ENCODE measurements at places on chromosomes 12 and 14.

- no peak for DNase-seq
These were observed 8.4 kb downstream of the PCK2 start for GRCh38 chr14:24102357-24103048.

DNA sequence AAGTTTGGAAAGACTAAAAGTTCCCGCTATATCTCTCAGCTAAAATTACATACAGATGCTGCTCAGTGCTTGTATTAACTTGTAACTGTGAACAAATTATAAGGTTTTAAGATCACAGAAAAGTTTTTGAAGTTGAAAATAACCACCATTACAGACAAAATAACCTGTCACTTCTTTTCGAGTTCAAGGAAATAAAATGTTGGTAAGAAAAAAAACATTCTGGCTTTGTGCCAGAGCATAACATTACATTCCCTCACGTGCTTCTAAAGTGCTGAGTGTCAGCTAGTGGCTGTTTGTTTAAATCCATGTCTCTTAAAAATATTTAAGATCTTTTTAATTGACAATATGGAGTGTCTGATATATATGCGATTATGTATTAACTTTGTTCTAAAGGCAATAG, 27.2 kb upstream of the ADAMTS20 start:
- DNase-seq, result peak; percentile 2

DNA sequence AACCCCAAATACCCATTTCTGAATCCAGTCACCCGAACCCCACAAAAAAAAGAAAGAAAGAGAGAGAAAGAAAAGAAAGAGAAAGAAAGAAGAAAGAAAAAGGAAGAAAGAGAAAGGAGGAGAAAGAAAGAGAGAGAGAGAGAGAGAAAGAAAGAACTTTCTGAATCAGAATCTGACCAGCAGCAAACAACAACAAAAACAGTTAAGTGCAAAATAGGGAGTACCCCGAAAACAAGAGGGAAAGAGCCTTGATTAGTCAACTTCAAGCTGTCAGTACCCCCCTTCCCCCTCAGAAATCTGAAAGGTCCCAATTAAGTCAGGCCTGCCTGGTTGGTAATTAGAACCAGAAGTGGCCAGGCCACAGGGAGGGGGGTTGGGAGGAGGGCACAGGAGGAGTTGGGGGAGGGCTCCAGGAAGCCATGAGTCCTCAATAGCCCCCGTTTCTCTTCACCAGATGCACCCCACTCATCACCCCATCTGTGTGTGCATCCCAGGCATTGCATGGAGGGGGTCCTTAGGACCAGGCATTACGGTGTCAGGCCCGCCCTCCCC, 9.8 kb downstream of the RARG start:
- peak; percentile 46 for DNase-seq

GRCh38 chr12:97500537-97500936, 37.9 kb downstream of the RMST start:
- DNase-seq, result no peak

- DNase-seq, result no peak
These were observed 172.2 kb upstream of the ATP2B1 start for GRCh38 chr12:89880690-89881350.

GRCh38 chr12:7042842-7043241, 17.7 kb upstream of the C1S start:
- DNase-seq, result peak; percentile 60

DNA sequence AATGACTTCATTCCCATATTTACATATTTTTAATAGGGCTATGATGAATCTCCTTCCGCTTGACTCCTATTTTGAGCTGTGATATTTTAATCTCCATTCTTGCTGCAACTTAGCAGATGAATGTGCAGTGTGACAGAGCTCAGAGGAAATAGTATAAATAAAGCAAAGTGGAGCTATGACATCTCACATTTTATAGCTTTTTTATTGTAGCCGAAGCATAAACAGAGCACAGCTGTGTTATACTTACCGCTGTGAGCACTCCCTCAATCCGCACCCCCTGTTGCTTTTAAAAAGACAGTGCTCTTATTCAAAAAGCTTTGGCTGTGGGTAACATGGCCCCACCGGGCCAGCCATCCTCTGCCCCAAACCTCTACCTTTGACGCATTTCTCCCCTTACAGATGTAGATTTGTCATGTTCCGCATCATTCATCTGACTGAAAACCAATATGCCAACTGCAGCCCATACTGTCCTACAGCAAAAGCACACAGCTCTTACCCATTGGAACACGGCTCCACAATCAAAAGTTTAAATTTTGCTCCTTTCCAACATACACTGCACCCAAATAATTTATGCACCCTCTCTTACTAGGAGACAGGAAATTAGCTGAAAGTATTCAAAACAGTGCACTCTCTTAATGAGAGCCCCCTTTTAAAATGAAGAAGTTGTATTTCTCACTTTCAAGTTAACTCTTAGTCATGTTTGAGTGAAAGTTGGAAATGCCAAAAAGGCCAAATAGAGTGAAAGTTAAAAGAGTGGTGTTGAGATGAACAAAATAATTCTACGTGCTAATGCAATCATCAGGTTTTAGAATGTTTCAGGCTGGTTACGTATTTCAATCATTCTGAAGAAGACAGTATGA, 429.3 kb upstream of the SOX5 start:
- DNase-seq, result no peak

DNA sequence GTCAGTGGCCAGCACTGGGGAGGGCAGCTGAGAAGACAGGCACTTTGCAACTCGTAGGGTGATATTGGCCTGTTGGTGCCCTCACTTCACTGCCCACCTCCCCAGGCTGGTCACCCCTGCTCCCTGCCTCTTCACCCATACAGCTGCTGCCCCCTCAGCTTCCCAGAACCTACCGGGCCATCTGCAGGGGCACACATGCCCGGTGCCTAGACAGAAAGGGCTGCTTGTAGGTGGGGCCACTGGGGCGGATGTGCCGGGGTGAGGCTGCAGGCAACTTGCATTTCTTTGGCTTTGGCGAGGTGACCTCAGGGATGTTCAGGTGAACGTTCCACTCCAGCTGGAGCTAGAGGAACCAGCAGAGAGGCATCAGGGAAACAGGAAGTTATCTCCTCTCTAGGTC, 17.2 kb downstream of the FAM186B start:
- DNase-seq, result no peak

DNA sequence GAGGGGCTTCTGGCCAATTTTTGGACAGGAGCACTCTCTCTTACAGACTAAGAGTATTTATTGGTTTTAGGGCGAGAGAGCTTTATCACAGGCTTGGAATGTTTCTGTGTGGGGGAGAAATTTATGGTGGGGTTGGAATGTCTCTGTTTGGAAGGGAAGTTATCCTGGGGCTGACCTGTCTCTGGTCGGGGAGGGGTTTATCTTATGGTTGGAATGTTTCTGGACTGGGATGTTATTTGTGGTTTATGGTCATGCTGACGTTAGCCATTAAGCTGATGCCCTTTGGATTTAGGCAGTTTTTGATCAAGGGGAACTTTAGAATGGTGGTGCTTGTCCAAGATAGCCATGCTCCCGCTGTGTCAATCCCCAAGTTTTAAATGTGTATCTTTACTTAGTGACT, 614.8 kb downstream of the DIO2 start:
- peak; percentile 80 for DNase-seq

- peak; percentile 11 for DNase-seq
These were observed 268.8 kb downstream of the TTC8 start for GRCh38 chr14:89093083-89093730.

- DNase-seq, result peak; percentile 62
These were observed 354.3 kb downstream of the CEP128 start for GRCh38 chr14:80587096-80587724.

GRCh38 chr14:33704481-33704880, 246.4 kb downstream of the EGLN3 start:
- DNase-seq, result no peak

DNA sequence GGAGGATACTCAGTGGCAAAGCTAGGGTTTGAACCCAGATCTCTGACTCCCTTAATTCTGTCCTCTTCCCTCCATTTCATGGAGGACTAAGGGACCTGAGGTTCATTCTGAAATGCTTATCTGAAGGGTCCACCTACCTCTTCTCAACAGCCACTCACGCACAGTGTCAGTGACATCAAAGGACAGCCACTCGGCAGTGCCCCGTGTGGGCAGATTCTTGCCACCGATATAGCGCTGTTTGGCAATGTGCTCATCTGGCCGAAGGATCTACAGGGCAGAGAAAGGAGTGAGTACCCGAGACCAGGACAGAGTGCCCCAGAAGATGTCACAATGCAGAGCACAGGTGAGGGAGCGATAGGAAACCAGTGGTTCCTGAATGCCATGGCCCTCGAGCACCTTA, 10.8 kb downstream of the TGFB3 start:
- DNase-seq, result no peak

GRCh38 chr14:73365727-73366126, 92.6 kb downstream of the NUMB start:
- peak; percentile 24 for DNase-seq

GRCh38 chr12:49403971-49404450, 36.7 kb downstream of the SPATS2 start:
- DNase-seq, result no peak

- DNase-seq, result peak; percentile 39
These were observed 50.7 kb downstream of the A2M start for GRCh38 chr12:9064815-9065606.

DNA sequence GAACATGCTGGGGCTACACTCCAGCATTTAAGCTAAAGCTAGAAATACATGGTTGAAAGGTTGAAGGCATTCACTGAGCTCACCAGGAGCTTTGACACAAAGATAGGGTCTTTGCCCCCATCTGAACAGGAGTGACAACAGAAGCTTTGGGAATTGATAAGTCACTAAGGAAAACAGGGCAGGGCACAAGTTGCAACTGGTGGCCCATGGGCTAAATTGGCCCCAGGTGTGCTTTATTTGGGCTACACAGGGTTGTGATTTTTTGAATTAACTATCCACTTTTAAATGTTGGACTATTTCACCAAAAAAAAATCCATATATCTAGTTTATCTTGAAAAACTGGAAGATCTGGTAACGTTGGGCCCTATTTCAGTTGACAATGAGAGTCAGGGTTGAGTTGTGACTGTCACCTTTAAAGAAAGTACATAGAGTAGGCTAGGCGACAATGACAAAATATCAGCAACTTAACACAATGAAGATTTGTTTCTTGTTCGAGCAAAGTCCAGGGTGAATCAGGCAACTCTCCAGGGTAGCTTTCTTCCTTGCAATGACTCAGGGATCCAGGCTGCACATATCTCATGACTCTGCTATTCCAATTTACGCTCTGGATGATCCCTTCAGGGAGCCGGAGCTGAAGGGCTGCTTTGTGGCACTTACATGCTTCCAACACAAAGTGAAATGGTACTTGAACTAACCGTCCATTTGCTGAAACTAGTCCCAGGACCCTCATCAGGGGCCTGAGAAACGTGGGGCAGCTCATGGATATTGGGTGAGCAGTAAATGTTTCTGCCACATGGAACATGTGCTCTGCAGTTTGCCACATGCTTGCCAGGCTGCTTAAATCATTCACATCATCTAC, 13.3 kb upstream of the EIF4B start:
- peak; percentile 73 for DNase-seq

- no peak for DNase-seq
These were observed 36.0 kb downstream of the FBRSL1 start for GRCh38 chr12:132525833-132526455.

GRCh38 chr14:21543521-21543960, 17.4 kb upstream of the SALL2 start:
- no peak for DNase-seq

- DNase-seq, result peak; percentile 60
These were observed 10.1 kb downstream of the FOXN3 start for GRCh38 chr14:89406941-89407340.

- peak; percentile 64 for DNase-seq
These were observed 170.6 kb downstream of the OTOGL start for GRCh38 chr12:80269803-80270552.

GRCh38 chr14:20435582-20436362, at the start of gene KLHL33:
Gene KLHL33 (minus strand): TSS chr14:20436166. CDS start chr14:20435811, 355 bp downstream.
- no peak for DNase-seq

DNA sequence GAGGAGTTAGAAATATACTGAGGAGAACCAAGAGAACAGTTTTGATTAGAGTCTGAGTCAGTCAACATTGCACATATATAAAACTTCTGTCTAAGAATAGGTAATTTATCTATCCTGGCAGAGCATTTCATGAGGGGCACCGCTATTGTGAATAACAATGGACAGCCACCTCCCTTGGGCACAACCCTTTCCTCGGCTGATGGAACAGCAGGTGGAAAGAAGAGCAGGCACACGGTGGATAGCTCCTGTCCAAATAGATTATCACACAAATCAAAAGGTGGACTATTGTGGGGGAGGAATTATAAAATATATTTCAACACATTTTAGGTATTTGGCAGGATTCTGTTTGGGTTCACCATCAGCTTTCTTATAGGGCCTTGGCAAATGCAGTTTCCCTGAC, 84.0 kb upstream of the PTPRB start:
- no peak for DNase-seq

GRCh38 chr14:61196792-61197191, 84.3 kb downstream of the TMEM30B start:
- no peak for DNase-seq

DNA sequence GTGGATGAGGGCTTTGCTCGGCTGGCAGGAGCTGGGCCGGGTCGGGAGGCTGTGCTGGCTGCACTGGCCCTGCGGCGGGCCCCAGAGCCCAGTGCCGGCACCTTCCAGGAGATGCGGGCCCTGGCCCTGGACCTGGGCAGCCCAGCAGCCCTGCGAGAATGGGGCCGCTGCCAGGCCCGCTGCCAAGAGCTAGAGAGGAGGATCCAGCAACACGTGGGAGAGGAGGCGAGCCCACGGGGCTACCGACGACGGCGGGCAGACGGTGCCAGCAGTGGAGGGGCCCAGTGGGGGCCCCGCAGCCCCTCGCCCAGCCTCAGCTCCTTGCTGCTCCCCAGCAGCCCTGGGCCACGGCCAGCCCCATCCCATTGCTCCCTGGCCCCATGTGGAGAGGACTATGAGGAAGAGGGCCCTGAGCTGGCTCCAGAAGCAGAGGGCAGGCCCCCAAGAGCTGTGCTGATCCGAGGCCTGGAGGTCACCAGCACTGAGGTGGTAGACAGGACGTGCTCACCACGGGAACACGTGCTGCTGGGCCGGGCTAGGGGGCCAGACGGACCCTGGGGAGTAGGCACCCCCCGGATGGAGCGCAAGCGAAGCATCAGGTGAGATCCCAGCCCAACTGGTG, 11.5 kb downstream of the ARHGEF40 start:
- DNase-seq, result no peak

DNA sequence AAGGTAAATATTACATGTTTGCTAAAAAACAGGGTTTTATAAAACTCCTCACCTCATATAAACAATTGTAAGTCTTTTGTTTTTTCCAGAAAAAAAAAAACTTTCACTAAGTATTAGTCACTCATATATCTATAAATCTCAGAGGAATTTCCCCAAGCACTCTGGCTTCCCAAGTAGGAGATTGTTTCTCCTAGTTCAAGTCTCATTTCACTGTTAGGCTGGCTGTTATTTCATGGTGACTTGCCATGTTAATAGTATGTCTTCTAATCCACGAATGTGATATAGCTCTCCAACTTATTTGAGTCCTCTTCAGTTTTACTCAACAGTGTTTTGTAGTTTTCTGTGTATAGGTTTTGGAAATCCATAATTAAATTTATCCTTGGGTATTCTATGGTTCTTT, 61.6 kb downstream of the CAPZA3 start:
- peak; percentile 53 for DNase-seq

DNA sequence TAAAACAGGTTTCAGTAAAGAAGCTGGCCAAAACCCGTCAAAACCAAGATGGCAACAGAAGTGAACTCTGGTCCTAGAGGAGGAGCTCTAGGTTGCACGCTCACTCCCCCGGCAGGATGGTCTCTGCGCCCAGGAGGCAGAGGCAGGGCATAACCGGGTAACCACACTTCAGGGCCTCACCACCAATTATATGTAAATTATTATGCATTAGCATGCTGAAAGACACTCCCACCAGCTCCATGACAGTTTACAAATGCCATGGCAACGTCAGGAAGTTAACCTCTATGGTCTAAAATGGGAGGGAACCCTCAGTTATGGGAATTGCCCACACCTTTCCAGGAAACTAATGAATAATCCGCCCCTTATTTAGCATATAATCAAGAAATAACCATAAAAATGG, 20.1 kb upstream of the SLC6A12 start:
- DNase-seq, result no peak

Measured in fibroblast of mammary gland (primary cell).